ENCODE measurements at places on chromosomes 7 and 10. TPM values are rescaled to one million over a fixed set of nuclear protein-coding genes. Genes with fewer than 3 reads are reported as not detected.

The GTF2IRD1 gene
- total RNA-seq, result 14.4 TPM

The DNAH11 gene
- total RNA-seq, result 12.8 TPM

- H3K27me3 ChIP-seq, result no peaks in the 10 kb centered on the region
- peaks cover 24% of the 10 kb centered on the region for H3K4me1 ChIP-seq
- H3K4me3 ChIP-seq, result no peak overlapping the region
- H3K27ac ChIP-seq, result no peak overlapping the region
- no peak for DNase-seq
Measured at GRCh38 chr10:29102636-29103035, 186.2 kb upstream of the LYZL1 start.

DNA sequence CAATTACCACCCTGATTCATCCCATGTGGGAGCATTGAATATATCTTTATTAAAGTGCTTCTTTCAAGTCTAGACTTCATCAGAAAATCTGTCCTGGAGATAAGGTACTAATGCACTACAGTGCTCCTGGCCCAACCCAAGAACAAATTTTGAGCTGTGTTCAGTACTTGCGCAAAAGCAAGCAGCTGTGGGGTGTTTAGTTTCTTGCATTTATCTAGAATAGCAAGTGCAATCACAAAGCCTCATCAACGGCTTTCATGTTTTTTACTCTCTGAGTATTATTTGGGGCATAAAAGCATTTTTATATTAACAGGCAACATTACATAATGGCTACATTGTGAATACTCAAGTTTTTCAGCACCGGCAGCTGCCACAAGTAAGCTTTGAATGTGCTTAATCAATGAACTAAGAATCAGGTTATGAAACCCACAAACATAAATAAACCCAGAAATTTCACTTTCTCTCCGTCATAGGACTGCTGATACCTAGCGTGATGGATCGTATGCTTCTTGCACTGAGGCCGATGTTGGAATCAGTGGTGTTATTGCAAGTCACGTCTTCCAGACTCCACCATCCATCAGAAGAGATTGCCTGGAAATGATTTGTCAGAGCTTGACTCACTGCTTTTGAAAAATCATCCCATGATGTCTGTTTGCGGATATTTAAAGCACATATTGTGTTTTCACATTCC lies 113.1 kb downstream of the CTTNBP2 start:
- no peak overlapping the region for H3K4me3 ChIP-seq
- no peak for DNase-seq
- H3K4me1 ChIP-seq, result no peaks in the 10 kb centered on the region
- H3K27ac ChIP-seq, result no peak overlapping the region
- H3K36me3 ChIP-seq, result peaks cover 13% of the 10 kb centered on the region

The ADAMTS14 gene
- 3.9 TPM for total RNA-seq

DNA sequence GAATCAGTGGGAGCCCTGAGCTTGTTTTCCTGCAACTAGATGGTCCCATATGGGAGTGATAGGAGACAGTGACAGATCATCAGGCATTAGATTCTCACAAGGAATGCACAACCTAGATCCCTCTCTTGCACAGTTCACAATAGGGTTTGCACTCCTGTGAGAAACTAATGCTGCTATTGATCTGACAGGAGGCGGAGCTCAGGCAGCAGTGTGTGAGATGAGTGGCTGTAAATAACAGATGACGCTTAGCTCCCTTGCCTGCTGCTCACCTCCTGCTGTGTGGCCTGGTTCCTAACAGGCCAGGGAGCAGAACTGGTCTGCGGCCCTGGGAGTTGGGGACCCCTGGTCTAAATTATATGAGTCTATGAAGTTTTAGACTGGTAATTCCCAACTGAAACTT lies 3.9 kb downstream of the MIOS start:
- no peak overlapping the region for H3K4me3 ChIP-seq
- H3K27ac ChIP-seq, result no peak overlapping the region
- H3K36me3 ChIP-seq, result peaks cover 8% of the 10 kb centered on the region

The LANCL2 gene
- total RNA-seq, result 14.4 TPM

GRCh38 chr7:94669773-94670495 lies 14.0 kb upstream of the SGCE start:
- DNase-seq, result no peak
- no peaks in the 10 kb centered on the region for H3K27me3 ChIP-seq
- H3K4me3 ChIP-seq, result no peak overlapping the region
- H3K27ac ChIP-seq, result no peak overlapping the region
- H3K36me3 ChIP-seq, result no peaks in the 10 kb centered on the region
- no peaks in the 10 kb centered on the region for H3K4me1 ChIP-seq

GRCh38 chr7:133458688-133459087 lies 205.8 kb downstream of the EXOC4 start:
- no peaks in the 10 kb centered on the region for H3K27me3 ChIP-seq
- no peaks in the 10 kb centered on the region for H3K4me1 ChIP-seq
- H3K4me3 ChIP-seq, result no peak overlapping the region
- DNase-seq, result no peak

GRCh38 chr10:102675666-102676533 lies 31.6 kb downstream of the TRIM8 start:
- peaks cover 3% of the 10 kb centered on the region for H3K36me3 ChIP-seq
- no peak overlapping the region for H3K27ac ChIP-seq
- H3K27me3 ChIP-seq, result no peaks in the 10 kb centered on the region
- H3K4me3 ChIP-seq, result no peak overlapping the region
- H3K4me1 ChIP-seq, result peaks cover 28% of the 10 kb centered on the region

- no peak overlapping the region for H3K4me3 ChIP-seq
- no peak overlapping the region for H3K27ac ChIP-seq
- H3K27me3 ChIP-seq, result peaks cover 2% of the 10 kb centered on the region
- no peaks in the 10 kb centered on the region for H3K4me1 ChIP-seq
Measured at GRCh38 chr10:50855461-50855860, 30.0 kb downstream of the A1CF start.

DNA sequence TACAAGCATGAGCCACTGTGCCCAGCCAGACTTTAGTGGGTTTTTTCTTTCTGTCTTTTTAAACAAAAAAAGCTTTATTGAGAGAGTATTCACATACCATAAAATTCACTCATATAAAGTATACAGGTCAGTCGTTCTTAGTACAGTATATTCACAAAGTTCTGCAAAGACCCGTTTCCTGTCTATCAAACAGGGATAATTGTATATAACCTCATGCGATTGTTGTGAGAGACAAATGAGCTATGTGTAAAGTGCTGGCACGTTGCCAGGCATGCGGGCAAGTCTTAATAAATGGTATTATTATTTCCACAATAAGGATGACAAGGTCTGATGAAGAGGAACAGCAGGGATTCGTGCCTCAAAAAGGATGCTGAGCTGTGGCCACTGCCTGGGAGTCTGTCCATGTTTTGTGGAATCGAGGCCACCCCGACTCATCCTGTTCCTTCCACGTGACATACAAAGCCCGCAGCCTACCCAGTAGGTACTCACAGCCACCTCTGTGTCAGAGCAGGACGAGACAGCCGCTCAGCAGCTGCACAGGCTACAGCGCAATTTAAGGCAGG lies 51.6 kb downstream of the SMKR1 start:
- no peaks in the 10 kb centered on the region for H3K27me3 ChIP-seq
- H3K4me3 ChIP-seq, result no peak overlapping the region
- no peak overlapping the region for H3K27ac ChIP-seq
- DNase-seq, result no peak
- no peaks in the 10 kb centered on the region for H3K36me3 ChIP-seq
- H3K4me1 ChIP-seq, result no peaks in the 10 kb centered on the region

The RPEL1 gene
- total RNA-seq, result not detected

- H3K4me3 ChIP-seq, result no peak overlapping the region
- no peaks in the 10 kb centered on the region for H3K4me1 ChIP-seq
- H3K27ac ChIP-seq, result no peak overlapping the region
Measured at GRCh38 chr10:125795128-125795527, 19.5 kb upstream of the MMP21 start.

Data from lung (tissue), 17 donors.